Right ventricle myocardium inferior (tissue), 1 donor: ENCODE measurements at places on chromosomes 5 and 9. TPM values are rescaled to one million over a fixed set of nuclear protein-coding genes. Genes with fewer than 3 reads are reported as not detected.

Gene NUTM2F
- total RNA-seq = not detected

Gene PDZD2
- total RNA-seq = 59.4 TPM

Gene PLPPR1
- total RNA-seq = not detected

Gene MCTP1
- 8.5 TPM for total RNA-seq

Gene IFNK
- total RNA-seq = not detected

- DNase-seq = no peak
Observed at GRCh38 chr5:89246252-89246651, 363.3 kb upstream of the MEF2C start.

DNA sequence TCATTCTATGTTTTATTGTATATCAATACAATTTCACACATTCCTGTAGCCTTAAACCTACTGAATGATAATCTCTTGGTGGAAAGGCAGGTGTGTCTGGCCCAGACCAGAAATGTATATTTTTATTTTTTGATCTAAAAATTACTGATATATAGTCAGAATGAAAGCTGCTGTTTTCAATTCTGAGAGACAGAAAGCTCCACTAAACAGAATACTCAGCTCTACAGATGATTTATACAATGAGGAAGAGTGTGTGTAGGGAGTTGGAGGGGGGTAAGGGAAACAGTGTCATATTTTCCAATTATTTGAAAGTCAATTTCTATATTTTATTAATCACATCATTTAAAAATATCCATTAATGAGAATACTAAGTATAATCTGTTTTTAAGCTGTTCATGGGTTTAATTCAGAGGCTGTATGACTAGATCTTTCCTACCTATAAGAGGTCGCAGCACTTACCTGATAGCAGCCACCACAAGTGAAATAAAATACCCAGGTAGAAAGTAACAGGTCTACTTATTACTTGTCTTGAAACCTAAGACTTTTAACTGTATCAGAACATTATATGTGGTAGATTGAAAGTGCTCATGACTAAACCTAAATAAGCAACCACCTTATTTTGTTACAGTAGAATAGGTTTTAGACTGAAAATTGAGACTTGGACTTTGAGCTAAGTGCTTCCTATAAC lies 183.4 kb downstream of the TMC1 start:
- DNase-seq = no peak

DNA sequence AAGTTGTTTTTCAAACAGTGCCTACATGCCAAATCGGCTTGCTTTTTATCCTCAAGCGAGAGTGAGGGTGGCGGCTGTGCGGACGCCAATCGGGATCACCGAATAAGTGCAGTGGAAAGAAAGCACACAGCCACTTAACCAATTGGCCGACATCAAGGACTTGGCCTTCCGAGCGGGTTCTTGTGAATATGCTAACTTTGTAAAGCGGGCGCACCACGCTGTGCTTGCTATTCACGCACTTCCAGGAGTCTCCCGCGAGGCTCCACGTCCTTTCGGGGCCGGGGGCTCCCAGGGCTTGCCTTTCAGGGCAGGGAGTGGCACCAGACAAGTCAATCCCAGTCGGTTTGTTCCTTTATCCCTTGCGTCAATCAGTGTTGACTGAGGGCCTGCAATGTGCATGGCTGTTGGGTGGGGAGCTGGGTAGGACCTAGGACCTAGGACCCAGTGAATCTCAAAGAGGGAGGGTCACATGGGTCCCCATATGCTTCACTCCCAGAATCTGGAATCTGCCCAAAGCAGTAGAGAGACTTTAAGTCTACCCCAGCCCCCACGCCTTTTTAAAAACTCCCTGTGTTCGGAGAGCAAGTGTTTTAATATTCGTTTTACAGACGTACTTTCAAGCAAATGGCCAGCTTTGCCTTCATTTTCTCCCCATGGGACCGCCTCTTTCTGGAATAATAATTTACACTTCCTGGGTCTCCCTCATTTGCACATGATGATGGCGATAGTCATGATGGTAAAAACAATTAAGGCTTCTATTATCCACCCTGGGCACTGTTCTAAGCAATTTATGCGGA lies 2.0 kb upstream of the GCNT4 start:
- no peak for DNase-seq

- DNase-seq = no peak
Observed at GRCh38 chr9:108139900-108140299, 650.3 kb upstream of the KLF4 start.

GRCh38 chr5:71932655-71933338 lies 174.5 kb upstream of the MAP1B start:
- DNase-seq = no peak

DNA sequence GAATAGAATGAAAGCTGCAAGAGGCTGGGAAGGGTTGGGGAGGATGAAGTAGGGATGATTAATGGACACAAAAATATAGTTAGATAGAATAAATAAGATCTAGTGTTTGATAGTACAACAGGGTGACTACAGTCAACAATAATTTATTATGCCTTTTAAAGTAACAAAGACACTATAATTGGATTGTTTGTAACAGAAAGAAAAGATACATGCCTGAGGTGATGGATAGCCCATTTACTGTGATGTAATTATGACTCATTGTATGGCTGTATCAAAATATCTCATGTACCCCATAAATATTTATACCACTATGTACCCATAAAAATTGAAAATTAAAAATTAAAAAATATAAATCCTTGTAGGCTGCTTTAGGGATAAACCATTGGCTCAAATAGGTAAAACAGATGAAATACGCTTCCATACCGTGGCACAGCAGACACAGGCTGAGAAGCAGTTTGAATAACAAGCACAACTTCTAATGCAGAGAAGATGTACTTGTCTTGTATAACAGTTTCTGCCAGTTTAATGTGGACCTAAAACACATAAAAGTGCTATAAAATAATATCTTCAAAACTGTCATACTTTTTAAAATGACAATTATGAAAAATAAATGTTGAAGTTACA lies 34.9 kb downstream of the APBA1 start:
- DNase-seq = no peak

DNA sequence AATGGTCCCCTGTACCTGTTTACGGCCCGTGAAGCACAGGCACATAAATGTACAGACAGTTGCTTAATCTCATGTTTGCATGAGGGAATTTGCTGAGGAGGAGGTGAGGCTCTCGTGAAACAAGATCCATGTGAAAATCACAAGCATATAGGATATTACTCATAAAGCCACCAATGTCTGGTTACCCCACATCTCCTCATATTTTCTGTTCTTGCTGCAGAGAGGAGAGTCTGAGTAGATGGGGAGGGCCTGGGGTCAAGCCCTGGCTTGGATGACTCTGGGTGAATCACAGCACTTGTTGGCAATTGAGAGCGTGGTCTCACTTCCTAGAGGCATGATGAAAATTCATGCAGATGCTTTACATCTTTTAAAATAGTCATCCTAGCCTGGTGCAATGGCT lies 975 bp downstream of the AGXT2 start:
- no peak for DNase-seq

DNA sequence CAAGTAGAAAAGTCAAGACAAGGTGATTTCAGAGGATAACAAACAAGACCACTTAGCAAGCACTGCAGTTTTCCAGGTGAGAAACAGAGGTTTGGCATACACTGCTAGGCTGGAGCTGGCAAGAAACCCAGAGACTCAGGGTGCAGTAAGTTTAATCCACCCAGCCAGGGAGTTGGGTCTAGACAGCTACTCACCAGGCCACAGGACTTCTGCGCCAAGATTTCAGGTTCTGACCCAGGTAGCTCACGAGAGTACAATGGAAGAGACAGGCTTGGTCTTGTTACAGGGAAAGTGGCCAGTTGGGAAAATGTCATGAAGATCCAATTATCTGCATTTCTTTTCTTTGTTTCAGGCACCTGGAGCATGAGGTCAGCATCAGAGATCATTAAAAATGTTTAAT lies 9.8 kb downstream of the SMIM23 start:
- DNase-seq = no peak

GRCh38 chr5:115116001-115116400 lies 53.7 kb downstream of the TRIM36 start:
- no peak for DNase-seq

DNA sequence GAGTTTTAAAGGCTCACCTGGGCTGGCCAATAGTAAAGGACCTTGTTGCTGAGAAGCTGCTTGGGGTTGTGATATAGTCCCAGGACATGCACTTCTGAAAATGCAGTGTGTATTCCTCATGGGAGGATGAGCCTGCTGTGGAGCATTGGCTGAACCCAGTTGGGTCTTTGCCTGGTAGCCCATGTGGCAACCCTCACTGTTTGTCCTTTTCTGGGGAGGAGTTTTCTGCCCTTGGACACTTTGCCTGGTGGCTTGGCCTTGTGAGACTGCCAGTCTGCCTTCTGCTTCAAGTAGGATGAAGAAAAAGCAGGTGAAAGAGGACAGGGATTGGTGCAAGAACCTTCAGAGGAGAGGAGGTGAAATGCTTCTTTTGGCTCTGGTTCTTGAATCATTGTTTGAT lies 4.0 kb downstream of the TENT4A start:
- DNase-seq = no peak

DNA sequence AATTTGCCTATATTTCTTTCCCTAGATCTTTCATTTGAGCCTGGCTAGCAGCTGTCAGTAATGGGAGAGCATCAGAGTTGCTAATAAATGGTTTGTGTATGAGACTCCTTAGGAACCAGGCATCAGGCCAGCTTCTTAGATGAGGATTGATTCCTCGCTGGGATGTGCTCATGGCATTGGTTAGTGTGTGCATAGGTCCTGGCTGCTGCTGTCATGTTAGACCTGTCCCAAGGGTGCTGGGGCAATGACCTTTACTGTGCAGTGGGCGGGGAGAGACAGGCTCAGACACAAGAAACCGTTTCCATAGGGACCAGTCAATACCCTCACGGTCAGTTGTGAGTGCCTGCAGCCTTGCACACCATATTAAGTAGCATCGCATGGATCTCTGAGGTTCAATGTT lies 112.3 kb upstream of the NR3C1 start:
- DNase-seq = no peak

DNA sequence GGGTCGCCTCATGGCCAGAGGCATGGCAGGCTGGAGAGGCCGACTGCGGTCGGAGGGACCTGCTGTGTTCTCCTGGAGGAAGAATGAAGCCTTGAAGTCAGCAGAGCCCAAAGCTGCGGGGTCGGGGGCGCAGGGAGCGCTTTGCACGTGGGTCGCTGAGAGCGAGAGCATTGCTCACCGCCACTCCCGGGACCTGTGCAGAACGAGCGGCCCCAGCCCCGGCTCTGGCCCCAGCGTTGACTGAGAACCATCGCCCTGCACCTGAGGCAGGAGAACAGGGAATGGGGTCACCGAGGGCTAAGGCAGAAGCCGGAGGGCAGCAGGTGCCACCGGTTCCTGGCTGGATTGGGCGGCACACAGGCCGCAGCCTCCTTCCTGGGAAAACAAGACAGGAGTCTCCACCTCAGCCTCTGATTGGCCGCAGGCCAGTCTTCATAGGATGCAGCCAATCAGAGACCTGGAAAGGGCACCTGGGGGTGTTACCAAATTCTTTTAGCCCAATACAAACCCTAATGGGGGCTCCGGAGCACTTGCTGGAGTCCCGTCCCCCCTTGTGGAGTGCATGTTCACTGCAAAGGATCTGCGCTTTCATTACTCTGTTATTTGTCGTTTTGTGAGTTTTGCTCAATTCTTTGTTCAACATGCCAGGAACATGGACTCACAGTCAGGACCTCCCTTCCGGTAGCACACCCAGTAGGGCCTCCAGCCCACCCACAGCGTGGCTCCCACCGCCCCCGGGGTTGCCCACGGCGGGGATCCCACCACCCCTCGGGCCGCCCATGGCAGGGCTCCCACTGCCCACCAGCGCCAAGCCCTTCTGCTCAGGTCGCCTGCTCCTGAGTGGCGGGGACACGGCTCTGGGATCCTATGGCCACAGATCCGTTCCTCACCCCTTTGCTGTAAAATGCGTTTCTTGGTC lies 24.7 kb upstream of the SLC6A19 start:
- DNase-seq = peak; percentile 53

DNA sequence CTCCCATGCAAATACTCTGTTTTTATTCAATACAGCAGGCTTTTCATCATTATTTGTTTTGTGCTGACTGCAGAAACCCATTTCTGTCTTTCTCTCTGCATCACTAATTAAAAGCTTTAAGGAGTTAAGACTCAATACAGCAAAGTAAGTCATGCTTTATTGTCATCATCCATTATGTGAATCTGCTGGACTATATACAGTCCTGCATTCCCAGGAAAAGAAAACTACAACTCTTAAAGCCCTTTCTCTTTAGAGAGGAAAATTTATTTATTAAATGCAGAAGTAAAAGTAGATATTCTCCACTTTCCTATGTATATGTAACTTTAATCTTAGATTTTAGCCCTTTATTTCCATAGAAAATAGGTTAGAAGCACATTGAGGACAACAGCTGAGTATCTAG lies 706.6 kb upstream of the RGMB start:
- DNase-seq = no peak

DNA sequence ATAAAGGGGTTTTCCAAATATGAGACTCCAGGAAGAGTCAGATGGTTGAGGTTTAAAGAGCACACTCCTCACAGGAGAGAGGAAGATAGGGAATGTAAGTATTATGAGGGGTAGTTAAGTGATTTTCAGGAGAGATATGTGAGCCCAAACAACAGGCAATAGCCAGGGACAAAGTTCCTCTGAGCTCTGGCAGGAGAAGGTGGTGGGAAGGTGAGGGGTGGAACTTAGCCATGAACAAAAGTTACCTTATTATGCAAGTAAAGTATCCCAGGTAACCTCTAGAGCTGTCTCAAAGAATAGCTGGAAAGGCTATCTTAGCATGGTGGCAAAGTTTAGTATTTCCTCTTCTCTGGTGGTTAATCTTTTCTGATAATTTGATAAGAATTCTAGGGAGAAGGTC lies 450.5 kb upstream of the PTPRD start:
- DNase-seq = no peak

DNA sequence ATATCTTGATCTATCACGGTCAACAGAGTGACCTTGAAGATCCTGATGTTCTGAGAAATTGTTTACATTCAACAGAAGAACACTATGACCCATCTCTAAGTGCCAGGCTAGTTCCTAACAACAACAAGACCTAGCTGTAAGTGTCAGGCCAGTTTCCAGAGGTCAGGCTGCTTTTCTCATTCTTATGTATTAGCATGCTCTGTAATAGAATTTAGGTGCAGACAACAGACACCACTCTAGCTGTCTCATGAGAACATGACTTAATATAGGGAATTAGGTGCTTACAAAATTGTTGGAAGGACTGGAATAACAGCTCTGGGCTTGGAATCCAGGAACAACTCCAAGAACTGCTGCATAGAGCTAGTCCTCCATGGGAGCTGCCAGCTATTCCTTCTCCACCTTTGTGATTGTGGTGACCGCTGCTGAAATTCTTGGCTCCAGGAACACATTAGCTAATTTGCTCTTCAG lies 138.7 kb downstream of the SNX18 start:
- DNase-seq = no peak

DNA sequence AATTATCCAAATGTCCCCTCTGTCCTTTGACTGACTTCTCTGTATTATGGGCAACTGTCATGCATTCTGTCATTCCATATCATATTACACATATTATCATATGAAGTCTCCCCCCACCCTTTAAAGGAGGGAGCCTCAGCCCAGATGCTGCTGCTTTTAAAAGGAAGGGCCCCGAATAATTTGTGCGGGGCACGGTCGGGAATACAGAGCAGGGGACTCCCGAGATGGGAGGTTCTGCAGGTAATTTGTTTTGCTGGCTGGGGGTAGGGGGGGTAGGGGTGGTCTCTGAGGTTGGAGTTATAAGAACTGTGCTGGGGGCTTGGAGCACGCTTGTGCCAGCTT lies 10.1 kb upstream of the LHX2 start:
- DNase-seq = no peak
